ENCODE measurements at places on chromosomes 7 and 10.

DNA sequence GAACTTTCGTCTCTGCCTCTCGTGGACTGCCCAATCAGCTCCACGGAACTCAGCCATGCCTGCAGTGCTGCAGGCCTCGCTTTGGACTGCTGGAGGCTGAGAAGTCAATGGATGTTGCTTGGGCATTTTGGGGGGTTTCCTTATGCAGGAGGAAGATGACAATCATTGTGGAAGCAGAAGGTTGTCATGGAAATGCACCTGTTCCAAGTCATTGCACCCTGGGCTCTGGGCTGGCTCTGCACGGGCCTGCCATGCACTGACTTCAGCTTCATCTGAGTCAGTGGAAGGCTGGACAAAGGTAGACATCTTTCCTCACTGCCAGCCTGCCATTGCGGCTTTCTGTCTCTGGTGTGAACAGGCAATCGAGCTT lies 217.3 kb downstream of the RPS24 start:
- no peak for DNase-seq

DNA sequence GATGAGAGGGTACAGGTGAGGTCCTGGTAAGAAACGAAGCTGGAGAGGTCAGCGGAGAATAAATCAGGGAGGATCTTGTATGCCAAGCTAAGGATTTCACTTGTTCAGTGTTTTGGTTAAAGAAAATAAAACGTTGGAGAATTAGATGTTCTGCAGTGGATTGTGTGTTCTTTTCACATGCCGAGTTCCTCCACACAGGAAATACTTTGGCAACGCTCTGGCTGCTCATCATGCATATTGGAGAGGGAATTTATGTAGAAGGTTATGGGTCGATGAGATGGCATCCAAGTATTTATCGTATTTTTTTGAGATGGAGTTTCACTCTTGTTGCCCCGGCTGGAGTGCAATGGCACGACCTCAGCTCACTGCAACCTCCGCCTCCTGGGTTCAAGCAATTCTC lies 11.0 kb downstream of the RPS24 start:
- no peak for DNase-seq

GRCh38 chr7:92425311-92425947 lies 21.9 kb upstream of the GATAD1 start:
- no peak for DNase-seq

DNA sequence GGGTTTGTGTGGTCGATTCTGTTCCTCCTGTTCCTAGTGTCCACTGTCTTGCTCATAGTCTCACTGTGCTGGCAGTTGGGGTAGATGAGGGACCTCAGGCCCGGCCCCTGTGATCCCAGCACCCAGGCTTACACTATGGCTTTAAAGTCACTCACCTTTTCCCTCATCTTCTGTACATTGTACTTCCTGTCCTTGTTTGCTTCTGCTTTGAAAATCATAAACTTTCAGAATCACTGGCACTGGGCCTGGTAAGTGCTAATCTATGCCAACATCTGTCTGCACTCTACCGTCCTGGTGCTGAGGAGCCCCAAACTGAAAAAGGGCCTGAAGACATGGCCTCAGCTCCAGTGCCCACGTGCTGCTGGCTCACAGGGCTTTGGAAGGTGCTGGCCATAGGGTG lies 5.7 kb upstream of the TAS2R60 start:
- no peak for DNase-seq

DNA sequence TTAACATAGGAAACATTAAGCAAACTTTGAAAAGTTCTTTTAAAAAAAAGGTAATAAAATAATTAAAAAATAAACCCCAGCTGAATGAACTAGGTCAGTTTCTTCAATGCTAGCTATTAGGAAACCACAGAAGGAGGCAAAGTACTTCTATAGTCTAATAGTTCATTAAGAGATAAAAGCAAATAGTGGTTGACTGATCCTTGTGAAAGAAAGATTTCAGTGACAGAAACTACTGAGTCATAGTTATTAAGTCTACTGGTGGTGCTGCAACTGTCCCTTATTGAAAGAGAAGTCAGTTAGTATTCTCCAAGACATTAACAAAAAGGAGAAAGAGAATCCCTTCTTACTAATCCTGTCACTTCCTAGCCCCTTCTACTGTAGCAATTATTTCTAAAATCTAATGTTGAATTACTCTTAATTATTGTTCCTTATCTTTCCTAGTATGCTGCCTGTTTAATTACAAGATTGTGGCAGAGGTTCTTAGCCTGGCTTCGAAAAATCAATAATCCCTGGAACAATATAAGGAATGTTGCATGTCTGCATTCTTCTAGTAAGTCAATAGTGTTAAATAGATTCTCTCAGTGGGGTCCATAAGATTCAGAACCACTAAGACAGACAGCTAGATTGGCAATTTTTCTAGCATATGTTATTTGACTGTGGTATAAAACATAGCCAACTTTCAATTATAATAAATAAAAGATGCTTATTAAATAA lies 18.2 kb downstream of the TCTN3 start:
- DNase-seq, result no peak

DNA sequence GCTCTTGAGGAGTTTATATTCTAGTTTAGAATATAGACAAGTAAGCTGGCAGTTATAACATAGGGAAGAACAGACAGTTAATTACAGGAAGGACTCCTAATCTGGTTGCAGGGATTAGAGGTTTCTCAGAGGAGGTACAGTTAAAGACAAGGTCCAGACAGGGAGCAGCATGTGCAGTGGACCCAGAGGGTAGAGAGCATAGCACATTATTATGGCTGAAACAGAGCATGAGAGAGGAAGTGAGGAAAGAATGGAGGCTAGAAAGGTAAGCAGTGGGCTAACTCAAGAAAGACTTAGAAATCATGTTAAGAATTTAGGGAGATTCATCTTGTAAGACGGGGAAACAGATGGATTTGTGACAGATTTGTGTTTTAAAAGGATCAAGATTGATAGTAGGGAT lies 9.7 kb downstream of the MIOS start:
- no peak for DNase-seq

DNA sequence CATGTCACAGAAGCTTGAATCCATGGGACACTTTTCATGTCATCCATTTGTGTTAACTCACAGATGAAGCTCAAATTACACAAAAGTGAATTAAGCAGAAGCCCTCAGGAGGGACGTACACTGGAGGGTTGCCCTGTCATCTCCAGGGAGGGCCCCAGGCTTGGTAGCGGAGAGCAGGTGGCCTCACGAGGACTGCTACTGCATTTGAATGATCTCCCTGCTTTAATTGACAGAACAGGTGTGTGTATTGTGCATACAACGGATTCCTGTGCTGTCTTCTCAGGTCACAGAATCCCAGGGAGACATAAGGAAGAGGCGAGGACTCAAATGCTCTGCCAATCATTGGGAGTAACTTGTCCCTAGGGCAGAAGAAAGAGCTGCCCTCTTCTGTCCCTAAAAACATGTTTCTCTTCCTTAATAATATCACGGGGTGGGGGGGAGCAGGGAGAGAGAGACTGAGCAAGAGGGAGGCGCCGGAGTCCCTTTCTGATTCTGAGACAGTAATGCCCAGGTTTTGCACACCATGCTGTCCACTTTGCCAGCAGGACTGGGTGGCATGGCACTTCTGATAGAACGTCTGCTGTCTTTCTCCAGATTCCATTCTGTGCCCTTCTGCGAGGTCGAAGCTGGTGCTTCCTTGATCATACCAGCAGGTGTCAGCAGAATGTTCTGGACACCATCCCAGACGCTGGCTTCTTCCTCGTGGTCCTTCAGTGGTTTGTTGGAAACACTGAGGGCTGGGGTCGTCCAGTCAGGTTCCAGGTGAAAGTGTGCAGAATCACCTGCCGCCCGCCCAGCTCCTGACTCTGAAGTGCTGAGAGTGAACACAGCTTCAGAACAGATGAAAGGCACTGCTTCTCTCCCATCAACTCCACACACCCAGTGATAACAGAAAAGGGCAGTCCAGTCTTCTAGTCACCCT lies 26.2 kb upstream of the RASGEF1A start:
- DNase-seq, result no peak

- DNase-seq, result no peak
Observed at GRCh38 chr10:80900661-80901060, 363.0 kb downstream of the SH2D4B start.

DNA sequence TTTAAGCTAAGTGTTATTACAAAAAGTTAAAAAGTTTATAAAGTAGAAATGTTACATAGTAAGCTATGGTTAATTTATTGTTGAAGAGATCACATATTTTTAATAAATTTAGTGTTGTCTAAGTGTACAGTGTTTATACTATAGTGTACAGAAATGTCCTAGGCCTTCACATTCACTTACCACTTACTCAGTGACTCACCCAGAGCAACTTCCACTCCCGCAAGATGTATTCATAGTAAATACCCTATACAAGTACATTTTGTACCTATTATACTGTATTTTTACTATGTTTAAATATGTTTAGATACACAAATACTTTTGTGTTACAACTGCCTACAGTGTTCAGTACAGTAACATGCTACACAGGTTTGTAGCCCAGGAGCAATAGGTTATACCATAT lies 69.2 kb downstream of the DNAJC1 start:
- no peak for DNase-seq

GRCh38 chr7:4416396-4417056 lies 265.6 kb upstream of the FOXK1 start:
- DNase-seq, result no peak

- DNase-seq, result no peak
Observed at GRCh38 chr10:25082276-25083204, 66.1 kb downstream of the THNSL1 start.

- no peak for DNase-seq
Observed at GRCh38 chr7:99196536-99197258, 11.2 kb downstream of the KPNA7 start.

Data from stimulated activated CD8-positive, alpha-beta memory T cell treated with anti-CD3 and anti-CD28 coated beads, Interleukin-2, amount 100 ng/mL, for 1 hour (primary cell).